ENCODE measurements at places on chromosomes 3 and 15.
A peak's percentile ranks its signal among the peaks of the same experiment; 100 is the strongest.

DNA sequence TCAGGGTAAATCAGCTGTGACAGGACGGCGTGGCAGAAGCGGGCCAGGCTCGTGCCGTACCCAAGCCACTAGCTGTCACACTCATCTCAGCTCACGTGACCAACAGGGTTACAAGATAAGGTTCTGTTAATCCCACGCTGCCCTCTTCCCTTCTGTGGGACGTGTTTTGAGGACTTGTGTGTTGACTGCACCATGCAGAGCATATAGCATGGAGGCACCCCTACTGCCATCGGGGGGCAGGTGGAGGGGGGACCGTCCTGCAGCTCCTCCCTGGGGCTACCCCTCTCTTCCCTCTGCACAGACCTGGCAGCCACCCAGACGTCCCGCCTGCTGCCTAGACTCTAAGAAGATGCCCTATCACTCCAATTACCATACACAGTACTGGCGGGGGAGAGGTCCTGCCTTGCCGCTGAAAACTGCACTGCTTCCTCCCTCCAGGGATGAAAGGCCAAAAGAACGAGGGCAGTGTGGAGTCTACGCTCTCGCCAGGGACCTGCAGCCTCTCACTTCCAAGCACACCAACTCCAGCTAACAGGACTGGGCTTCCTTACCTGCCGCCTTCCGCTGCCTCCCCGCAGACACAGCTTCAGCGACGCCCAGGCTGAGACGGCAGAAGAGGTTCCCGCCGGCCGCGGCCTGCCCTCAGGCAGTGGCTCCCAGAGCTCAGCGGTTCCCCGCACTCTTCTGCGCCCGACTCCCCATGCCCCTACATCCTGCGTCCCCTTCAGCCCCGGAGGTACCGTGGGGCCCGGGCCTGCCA, at the start of gene TNK2:
Gene TNK2 (minus strand): TSS at position 618 of the 760 bp plus-strand sequence. CDS start 19,963 bp downstream, outside the sequence.
- DNase-seq = peak; percentile 57

- no peak for DNase-seq
Observed at GRCh38 chr15:70488002-70488605, 275.3 kb downstream of the UACA start.

DNA sequence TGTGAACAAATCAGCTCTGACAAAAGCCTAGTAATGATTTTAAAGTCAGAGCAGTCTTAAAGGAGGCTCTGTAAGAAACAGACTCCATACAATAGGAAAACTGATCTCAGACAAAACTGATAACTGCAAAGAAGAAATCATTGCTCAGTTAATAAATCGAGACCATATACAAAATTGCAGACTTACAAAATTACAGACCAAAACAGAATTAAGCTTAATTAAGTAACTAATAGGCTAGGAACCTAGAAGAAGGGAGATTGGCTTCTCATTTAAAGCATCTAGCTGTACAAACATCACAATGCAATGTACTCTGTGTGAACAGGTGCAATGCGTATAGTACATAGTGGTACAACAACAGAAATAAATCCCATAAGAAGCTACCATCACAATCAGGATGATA, 46.3 kb downstream of the ZBTB20 start:
- no peak for DNase-seq

GRCh38 chr15:31412824-31413223, 86.2 kb downstream of the KLF13 start:
- no peak for DNase-seq

DNA sequence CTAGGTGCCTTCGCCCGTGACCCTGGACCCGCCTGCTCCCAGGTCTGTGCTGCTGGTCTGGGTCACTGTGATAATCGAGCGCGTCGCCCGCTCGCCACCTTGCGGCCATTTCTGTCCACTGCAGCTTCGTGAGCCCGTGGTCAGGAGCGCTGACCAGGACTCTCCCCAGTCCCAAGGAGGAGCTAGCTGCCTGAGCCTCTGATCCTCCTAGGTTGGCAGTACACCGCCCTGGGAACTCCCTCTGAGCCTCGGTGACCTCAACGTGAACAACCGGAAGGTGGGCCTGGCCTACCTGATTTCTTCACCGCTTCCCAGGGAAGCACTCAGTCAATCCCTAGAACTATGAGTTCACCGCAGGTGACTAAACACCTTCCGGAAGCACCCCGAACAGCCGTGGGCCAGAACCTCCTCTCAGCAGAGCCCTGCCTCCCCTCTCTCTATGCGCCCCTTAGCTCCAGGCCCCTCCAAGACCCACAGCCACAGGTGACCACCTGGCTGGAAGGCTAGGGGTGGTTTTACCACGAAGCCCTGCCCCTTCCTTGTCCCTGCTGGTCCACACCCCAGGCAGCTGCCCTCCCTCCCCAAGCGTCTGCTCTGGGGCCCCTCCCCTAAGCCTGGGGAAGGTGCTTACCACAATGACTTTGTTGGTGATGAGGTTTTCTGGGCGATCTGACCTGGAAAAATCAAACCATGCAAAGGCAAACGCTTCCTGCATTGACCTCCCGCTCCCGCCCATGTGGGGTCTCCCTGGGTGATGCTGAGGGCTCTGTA, 9.7 kb downstream of the PLA2G4D start:
- peak; percentile 86 for DNase-seq

- DNase-seq = no peak
Observed at GRCh38 chr3:101781166-101781565, 2.2 kb downstream of the NXPE3 start.
